Left colon (tissue), 2 donors: ENCODE measurements at places on chromosomes 4 and X.

DNA sequence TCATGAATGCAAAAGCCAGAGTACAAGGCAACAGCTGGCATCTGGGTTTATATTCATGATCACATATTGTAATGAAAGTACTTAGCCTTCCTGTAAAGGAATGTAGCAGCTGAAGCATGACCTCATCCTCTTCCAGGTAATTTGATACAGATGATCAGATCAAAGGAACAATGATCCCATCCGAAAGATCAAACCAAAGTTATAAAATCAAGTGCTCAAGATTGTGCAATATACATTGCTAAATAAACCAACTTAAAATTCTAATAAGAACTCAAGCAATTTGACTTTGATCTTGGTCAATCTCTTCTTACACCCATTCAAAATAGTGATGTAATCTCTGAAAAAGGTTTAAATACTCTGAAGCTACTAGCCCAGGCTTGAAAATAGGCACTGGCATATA, 113.1 kb upstream of the INPP4B start:
- no peak for DNase-seq

DNA sequence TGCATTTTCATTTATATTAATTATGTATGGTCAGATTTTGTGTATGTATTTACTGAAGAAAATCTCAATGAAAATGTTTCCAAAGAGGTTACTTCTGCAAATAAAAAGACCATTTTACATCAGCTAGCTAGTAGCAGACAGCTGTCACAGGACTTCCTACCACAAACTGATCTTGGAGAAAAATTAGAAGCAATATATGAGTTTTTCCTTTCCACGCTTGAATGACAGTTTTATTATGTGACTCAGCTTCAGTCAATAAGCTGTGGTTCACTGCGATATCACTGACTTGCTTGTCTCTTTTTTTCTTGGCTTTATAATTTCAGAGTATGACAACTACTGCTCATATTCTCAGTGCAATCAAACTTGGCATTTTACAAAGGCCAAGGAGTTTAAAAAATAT, 787.4 kb upstream of the GALNTL6 start:
- no peak for DNase-seq

DNA sequence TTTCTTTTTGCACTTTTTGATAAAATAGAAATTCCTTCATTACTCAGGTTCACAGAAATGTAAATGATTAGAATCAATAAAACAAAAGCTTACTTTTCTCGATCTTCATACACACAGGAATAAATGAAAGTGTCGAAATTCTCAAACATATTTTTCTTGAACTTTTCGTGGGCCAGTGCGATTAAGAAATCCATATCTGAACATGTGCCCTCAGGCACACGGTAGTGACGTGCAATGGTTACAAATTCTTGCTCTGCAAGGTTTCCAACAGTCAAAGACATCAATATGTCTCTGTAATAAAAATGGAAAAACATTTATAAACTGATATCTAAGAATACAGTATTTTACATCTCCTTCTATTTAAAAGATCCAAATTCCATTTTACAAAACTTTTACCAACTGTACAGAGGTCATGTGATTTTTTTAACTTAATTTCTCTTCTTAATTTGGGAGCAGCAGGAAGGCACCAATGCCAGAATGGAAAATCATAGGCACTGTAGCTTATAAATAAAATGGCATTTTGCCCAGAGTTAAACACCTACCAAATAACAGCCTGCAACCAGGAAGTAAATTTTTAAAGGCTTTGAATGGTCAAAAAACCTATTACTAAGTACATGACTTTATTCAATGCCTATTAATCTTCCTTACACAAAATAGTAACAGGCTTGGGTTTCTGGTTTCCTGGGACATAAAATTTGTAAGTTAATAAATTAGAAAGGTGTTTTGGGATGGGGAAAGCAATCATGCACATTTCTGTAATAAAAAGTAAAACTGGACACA, 165.0 kb downstream of the EFHC2 start:
- no peak for DNase-seq

- no peak for DNase-seq
These were observed 7.5 kb upstream of the RUFY3 start for GRCh38 chr4:70714079-70714887.

GRCh38 chr4:115671581-115671980, 558.2 kb upstream of the NDST4 start:
- DNase-seq, result no peak

GRCh38 chrX:10938365-10938923, 172.7 kb upstream of the HCCS start:
- DNase-seq, result no peak

GRCh38 chr4:62394766-62395165, 1194.6 kb downstream of the ADGRL3 start:
- DNase-seq, result no peak

- no peak for DNase-seq
These were observed 77.4 kb downstream of the ANKRD17 start for GRCh38 chr4:73181231-73181630.

- no peak for DNase-seq
These were observed 57.5 kb upstream of the TNIP3 start for GRCh38 chr4:121221608-121222007.

GRCh38 chr4:6320663-6321062, 51.0 kb downstream of the WFS1 start:
- no peak for DNase-seq

DNA sequence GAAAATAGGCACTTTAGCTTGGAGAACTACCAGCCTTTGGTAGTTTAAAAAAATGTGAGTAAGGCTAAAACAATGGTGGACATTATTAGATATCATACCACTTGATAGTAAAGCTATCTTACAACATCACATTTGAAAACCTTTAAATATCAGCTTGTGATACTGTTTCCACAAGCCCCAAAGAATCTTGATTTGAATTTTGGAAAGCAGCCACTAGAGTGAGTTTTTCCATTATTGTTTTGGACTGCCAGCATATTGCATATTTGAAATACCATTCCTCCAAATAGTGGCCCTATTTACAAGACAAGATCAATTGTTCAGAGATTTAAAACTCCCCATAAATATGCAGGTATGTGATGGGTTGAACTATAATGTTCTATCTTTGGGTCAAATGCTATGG, 303.0 kb upstream of the PRPS2 start:
- no peak for DNase-seq

GRCh38 chr4:80294206-80294605, 27.7 kb downstream of the FGF5 start:
- no peak for DNase-seq

GRCh38 chrX:113804819-113805218, 779.1 kb upstream of the HTR2C start:
- DNase-seq, result no peak

GRCh38 chrX:43958529-43958928, 14.7 kb downstream of the NDP start:
- no peak for DNase-seq

DNA sequence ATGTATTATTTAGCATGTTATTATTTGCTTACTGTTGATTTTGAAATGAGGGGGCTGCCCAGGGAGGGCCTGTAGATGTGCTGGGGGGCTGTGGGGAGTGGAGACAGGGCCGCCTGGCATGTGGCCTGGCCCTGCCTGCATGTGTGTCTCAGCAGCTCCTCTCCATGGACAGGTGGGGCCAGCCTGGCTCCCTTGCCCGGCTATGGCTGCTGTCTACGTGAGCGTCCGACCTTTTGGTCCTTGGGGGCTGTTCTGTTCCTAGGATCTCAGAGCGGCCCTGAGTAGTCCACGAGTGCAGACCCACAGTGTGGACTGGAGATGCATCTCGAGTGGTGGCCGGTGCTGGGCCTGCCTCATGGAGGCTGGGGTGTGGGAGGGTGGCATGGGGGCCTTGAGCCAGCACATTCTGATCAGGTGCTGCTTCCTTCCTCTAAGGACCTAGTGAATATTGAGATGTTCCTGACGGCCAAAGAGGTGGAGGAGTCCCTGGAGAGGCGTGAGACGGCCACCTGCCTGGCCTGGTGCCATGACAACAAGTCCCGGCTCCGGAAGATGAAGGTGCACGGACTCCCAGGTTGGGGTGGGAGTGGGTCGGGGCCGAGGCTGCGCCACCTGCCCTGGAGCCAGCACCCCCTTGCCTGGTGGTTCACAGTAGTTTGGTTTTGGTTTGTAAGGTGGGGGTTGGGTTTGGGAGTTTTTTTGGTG, 24.9 kb upstream of the UVSSA start:
- no peak for DNase-seq

GRCh38 chr4:107183155-107183774, 147.2 kb upstream of the DKK2 start:
- peak; percentile 4 for DNase-seq

GRCh38 chrX:153909024-153909979, 4.8 kb downstream of the AVPR2 start:
- DNase-seq, result no peak

DNA sequence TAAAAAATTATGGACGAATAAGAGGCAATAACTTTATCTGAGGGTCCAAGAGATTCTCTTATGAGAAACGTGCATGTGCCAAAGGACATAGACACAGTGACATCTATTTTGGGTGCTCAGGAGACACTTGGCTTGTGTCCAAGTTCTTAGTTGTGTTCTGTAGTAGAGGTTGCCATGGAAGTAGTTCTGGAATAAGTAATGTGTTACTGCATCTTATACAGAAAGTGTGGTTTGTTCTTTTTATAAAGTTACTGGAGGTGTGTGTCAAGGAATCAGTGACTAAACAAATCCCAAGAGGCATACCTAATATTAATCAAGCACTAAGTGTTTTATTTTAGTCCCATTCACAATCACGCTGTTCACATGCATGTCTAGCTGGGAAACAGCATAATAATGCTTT, 305.7 kb downstream of the ARHGAP24 start:
- DNase-seq, result no peak

DNA sequence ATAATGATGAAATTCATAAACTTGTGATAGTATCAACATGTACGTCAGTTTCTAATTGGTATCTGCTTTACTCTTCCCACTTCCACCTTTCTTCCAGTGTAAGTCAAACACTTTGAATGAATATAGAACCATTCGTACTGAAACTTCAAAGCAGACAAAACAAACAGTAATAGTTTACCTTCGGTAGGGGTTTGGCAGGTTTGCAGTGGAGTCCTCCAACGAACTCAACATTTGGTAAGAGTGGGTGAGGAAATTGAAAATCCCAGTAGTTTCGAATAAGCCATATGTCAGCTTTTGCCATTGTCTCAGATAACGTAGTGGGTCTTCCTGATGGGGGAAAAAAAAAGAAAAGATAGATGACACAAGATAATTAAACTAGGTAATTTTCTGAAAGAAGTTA, 2.2 kb downstream of the UGT2B4 start:
- DNase-seq, result no peak

DNA sequence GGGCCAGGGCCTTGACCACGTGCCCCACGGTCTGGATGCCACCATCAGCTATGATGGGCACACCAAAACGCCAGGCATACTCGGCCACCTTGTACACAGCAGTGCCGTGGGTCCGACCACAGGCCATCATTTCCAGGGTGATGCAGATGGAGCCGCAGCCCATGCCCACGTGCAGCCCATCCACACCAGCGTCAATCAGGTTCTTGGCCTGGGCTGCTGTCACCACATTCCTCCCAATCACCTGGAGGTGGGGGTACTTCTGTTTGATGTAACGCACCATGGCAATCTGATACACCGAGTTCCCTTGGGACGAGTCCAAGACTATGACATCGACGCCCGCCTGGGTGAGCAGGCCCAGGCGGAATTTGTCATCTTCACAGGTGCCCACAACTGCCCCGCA, 221.2 kb upstream of the ATP6AP2 start:
- no peak for DNase-seq

- DNase-seq, result no peak
These were observed 129.0 kb downstream of the PLS3 start for GRCh38 chrX:115689931-115690330.

- DNase-seq, result no peak
These were observed 23.7 kb downstream of the ACSL1 start for GRCh38 chr4:184801781-184802696.

DNA sequence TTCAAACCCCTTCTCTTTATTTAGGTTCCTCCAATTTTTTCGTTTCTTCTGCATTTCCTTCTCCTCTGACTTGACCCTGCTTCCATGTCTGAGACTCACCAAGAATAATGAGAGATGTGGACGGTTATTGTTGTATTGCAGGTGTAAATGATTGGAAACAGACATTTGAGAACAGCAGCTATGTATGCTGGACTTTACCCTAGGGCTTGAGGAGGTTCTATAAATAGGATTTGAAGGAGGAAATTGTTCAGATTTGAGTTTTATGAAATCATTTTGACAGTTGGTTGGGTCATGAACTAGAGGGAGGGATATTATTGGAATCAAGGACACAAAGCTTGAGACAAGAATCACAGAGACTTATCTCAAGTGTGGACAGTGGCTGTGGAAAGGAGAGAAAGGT, 614.6 kb upstream of the CPEB2 start:
- DNase-seq, result no peak

- no peak for DNase-seq
These were observed 204.6 kb upstream of the DIAPH2 start for GRCh38 chrX:96480081-96480480.

DNA sequence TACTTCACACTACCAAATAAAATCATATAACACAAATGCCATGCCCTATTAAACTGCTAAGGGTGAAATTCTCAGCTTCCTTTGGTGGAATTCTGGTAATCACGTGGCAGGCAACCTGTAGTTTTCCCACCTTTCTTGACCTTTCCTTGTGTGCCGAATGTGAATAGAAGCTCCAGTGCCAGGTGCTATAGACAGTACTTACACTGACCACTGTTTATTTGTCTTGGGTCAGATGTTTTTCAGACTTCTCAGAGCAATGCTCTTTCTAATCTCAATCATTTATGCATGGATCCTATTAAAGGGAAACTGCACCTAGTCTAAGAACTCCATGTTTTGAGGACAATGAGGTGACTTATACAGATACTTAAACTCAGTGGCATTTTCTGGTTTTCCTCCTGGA, 296.8 kb upstream of the DIAPH2 start:
- DNase-seq, result no peak

GRCh38 chrX:129125122-129125914, 398.0 kb downstream of the SMARCA1 start:
- DNase-seq, result no peak

- no peak for DNase-seq
These were observed 32.1 kb downstream of the SEPTIN11 start for GRCh38 chr4:76981644-76982043.

- no peak for DNase-seq
These were observed 5.2 kb downstream of the POU4F2 start for GRCh38 chr4:146643812-146644401.

DNA sequence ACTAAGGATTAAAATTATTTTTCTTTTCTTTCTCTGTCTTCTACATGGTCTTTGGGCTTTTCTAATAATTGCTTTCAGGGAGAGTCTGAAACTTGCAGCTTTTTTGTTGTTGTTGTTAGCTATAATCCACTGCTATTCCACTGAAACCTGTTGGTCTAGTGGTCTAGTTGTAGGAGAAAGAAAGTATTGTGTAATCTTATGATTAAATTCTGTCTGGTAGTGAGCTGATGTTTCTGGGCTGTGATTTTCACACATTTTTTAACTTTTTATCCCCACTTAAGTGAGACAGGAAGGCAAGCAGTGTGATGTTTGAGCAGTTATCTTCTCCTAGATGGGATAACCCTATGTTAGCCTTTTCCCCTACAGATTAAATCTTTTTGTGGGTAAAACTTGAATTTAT, 825.2 kb downstream of the PCDH7 start:
- no peak for DNase-seq
